ENCODE measurements at places on chromosomes 13 and 19.

- no peak for DNase-seq
Observed at GRCh38 chr13:67023130-67023876, 206.8 kb downstream of the PCDH9 start.

DNA sequence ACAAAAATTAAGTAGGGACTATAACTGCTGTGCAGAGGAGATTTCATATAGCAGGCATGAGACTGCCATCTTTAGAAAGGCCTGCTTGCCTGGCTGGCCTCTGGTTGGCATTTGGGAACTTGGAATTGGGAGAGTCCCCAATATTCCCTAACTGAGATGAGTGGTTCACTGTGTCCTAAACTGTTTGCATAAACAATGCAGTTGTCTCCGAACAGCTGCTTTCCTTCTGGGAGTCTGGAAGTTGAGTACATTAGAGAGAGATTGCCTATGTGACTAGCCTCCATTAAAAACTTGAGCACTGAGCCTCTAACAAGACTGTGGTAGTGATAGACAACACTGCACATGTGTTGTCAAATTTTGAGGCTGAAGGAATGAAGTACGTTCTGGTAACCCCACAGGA is 47.4 kb downstream of the STOML3 start:
- DNase-seq: no peak

DNA sequence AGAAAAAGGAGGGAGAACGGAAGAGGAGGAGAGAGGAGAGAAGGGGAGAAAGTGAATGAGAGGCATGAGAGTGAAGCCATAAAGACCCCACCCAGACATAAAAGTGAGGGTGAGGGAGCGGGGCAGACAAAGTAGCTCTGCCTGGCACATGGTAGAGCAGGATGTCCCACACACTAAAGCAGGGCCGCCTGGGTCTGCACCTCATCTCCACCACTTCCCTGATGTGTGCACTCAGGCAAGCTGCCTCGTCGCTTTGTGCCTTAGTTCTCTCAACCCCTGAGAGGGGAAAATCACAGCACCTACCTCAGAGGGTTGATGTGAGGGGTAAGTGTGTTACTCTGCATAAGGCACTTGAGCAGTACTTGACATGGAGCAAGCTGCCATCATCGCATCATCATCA is 488.1 kb downstream of the COG6 start:
- no peak for DNase-seq

DNA sequence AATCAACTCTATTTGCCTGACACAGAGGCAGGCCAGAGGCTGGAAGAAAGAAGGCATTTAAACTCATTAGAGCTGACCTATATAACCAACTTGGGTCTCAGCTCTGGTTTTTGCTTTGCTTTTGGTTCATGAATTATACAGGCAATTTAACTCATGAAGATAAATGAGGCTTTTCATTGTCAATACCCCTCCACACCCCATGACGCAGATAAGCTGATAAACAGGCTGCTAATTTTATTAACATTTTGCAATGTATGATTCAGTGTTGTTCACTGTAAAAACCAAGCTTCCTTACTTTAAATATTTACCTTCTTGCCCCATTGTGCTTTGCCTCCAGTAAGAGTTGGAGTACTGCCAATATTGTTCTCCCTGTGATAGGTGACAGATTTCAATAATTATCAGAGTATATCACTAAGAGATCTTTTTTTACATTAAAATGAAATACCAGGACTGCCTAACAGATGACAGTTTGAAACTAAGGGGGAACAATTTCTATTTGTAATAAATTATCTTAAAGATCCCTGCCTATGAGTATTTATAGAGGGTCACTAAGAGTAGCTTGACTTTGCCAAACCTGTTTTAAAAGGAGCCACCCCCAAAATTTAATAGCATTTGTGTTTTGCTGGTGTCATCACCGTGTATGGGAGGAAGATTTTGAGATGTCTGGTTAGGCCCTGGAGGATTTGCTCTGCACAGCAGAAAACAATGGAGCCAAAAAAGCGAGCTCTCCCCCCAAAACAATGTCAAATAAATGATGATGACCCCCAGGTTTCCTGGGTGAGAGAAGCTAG is 472.7 kb upstream of the NBEA start:
- no peak for DNase-seq

DNA sequence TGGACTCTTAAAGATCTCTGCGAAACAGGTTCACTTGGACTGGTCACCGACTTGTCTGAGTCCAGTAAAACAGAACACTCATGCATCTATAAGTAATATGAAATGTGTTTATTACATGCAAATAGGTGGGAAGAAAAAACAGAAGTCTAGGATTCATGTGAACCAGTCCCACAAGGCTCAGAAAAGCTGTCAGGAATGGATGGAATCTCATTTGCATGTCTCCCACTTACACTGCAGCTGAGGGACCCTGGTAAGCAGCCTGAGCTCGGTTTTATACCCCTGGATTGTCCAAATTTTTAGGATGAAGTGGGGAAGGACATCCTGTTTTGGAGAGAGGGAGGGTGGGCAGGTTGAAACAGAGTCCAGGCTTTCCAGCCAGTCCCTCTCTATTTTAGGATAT is 1545.1 kb upstream of the PCDH20 start:
- no peak for DNase-seq

DNA sequence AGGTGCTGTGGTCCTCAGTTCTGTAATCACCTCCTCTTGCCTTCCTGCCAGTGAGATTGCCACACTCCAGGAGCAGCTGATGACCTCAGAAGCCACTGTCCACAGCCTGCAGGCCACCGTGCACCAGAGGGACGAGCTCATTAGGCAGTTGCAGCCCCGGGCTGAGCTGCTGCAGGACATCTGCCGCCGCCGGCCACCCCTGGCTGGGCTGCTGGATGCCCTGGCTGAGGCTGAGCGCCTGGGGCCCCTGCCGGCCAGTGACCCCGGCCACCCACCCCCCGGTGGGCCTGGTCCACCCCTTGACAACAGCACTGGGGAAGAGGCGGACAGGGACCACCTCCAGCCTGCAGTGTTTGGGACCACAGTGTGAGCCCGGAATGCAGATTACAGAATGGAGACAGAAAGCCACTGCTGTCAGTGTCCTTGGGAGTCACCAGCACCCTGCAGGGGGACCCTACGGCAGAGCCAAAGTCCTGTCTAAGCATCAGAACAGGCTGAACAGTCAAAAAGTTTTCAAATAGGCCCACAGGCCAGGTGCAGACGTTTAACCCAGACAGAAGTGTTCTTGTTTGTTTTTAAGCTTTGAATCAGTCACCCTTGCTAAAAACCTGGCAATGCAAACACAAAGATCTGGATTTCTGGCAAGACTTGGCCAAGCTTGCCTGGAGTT is 4.2 kb downstream of the VMAC start:
- DNase-seq: no peak

DNA sequence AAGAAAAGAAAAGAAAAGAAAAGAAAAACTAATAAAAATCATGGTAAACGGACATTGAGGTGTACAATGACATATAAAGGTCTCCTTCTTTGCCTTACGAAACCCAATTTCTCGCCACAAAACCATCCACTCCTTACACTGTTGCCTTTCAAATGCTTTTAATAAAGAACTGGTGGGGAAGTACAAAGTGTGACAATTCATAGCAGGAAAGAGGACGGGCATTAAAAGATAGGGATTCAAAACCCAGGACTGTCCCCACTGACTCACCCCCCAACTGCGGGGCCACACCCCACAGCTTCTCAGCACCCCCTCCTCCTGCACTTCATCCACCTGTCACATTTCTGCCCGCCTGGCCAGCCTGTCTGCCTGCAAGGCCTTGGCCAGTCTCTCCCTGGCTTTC is 2.4 kb downstream of the MBD3L2B start:
- DNase-seq: no peak

DNA sequence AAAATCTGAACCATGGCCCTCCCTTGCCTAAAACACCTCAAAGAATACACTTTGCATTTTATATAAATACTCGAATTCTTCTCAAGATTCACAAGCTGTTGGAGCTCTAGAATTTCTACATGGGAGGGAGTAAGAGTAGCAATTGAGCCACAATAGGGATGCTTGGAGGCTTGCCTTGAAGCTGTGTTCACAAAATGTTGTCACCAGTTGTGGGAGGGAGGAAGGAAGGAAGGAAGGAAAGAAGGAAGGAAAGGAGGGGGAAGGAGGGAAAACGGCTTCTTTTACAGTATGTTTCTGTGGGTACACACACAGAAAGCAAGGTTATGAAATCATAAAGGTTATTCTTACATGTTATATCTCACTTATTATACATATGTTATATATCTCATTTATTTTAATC is 128.6 kb upstream of the PEG3 start:
- no peak for DNase-seq

- peak; percentile 12 for DNase-seq
Observed at GRCh38 chr13:99379856-99380801, 72.9 kb upstream of the GPR183 start.

GRCh38 chr19:10289167-10289835 is 451 bp upstream of the ICAM5 start:
- peak; percentile 69 for DNase-seq

DNA sequence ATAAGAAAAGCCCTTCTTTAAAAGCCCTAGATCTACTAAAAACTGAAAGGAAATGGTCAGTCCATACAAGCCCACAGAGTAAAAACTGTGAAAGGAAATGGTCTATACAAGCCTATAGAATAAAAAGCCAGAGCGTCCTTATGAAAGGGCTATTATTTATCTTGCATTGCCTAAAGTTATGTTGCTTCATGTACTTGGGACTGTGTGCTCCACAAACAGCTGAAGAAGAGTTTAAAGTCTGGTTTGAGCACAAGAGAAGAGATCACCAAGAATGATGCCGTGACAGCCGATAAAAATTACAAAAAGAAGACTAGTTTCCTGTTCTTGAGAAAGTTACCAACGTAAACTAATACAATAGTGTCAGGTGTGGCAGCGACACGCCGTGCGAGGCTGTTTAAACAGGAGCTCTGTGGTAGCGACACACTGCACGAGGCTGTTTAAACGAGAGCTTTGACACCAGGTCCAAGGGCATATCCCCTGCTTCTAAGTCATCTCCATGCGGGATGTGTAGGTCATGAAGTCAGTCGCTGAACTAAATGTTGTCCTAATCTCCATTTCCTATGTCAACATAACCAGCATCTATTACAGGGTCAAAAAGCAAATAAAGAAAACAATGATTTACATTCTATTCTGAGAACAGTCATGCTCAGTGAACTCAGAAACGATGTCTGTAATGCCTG is 24.9 kb downstream of the PCID2 start:
- DNase-seq: no peak

GRCh38 chr13:93857126-93857525 is 622.4 kb downstream of the DCT start:
- no peak for DNase-seq

DNA sequence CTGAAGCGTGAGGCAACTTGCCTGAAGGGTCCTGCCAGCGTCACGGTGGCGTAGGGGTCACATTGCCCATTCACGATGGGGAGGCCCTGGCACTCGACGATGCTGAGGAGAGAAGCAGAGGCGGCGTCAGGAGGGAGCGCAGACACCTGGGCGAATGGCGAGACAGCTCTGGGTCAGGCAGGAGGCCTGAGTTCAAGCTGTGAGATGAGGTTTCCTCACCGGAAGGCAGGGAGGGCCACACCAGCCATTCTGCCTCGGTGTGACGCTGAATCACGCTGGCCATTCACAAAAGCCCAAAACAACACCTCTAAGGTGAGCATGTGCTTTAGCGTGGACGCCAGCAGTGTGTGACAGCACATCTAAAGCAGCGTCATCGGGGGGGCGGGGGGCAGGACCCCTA is 54.0 kb upstream of the C13orf46 start:
- no peak for DNase-seq

DNA sequence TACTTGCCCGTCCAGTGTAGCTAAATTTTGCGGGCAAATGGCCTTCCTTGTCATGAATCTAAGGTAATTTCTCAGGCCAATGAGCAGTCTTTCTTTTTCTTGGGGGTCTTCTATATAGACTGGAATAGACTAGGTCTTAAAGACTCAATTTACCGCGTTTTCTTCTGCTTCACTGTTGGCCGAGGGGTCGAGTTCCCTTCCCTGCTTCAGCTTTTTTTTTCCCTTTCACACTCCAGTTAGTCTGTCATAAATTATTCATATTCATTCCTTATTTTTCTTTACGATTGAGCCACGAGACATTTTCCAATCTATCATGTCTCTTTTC is 276 bp downstream of the ALG11 start:
- DNase-seq: no peak

- no peak for DNase-seq
Observed at GRCh38 chr13:109454167-109454917, 332.0 kb downstream of the IRS2 start.

DNA sequence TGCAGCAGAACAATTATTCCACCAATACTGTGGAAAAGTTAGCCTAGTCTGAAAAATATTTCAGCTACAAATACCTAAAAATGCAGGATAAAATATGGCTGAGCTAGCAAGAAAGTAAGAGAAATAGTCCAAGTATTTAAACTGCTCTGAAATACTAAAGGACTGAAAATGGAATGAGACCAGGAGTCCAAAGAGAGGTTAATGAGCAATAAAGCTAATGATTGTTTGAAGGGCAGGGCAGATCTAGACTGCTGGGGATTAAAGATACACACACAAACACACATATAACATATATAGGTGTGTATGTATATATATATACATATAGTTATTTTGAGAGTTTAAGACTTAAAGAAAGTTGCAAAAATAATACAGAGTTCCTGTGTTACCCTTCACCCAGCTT is 2.6 kb upstream of the CDADC1 start:
- no peak for DNase-seq

DNA sequence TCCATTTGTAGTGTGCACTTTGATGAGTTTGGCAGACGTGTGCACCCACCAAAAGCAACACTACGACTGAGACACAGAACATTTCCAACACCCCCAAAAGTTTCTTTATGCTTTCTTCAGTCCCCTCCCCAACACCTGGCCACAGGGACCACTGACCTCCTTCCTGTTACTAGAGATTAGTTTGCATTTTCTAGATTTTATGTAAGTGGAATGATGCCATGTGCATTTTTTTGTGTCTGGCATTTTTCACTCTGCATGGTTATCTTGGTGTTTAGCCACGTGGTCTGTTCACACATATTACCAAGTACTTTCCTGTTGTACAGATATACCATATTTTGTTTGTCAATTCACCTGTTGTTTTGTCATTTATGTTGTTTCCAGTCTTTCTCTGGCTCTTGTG is 44.6 kb upstream of the URI1 start:
- DNase-seq: no peak

DNA sequence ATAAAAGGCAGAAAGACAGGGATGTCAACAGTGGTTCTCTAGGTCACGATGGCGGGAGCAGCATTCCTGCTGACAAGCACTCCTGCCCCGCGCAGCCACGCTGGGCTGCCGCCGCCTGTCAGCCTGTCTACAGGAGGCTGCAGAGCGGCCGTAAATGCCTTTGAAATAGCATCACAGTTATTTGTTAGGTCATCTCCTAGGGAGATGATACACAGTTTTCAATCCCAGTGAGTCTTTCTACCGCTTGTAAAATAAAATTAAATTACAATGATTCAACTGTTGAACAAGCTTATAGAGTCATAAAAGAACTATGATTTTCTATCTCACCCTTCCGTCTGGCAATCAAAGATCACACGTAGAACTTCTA is 7.3 kb upstream of the SLC7A9 start:
- no peak for DNase-seq

- no peak for DNase-seq
Observed at GRCh38 chr13:53408847-53409568, 380.4 kb downstream of the OLFM4 start.
